ENCODE measurements at places on chromosomes 2 and 18. TPM values are rescaled to one million over a fixed set of nuclear protein-coding genes. Genes with fewer than 3 reads are reported as not detected.
A peak's percentile ranks its signal among the peaks of the same experiment; 100 is the strongest.

GRCh38 chr2:15158100-15158499 is 403.0 kb downstream of the NBAS start:
- DNase-seq, result no peak

CDK15 gene
- 19.8 TPM for total RNA-seq

ZNF514 gene
- total RNA-seq, result 7.6 TPM

ST6GAL2 gene
- total RNA-seq, result not detected

GRCh38 chr2:200985799-200986198 is 22.3 kb upstream of the ORC2 start:
- peak; percentile 42 for DNase-seq

DCDC2C gene
- total RNA-seq, result not detected
